ENCODE measurements at places on chromosomes 2 and 18.

GRCh38 chr2:238139196-238140039 lies 950 bp downstream of the KLHL30 start:
- peak; percentile 39 for DNase-seq

- DNase-seq: no peak
Measured at GRCh38 chr18:75554644-75555185, 127.2 kb upstream of the SMIM21 start.

- DNase-seq: no peak
Measured at GRCh38 chr18:68979737-68980136, 181.9 kb downstream of the CCDC102B start.

GRCh38 chr2:7033136-7033960 lies 116.1 kb downstream of the RNF144A start:
- DNase-seq: no peak

- DNase-seq: peak; percentile 58
Measured at GRCh38 chr2:215680605-215681598, 245.0 kb upstream of the FN1 start.

- DNase-seq: no peak
Measured at GRCh38 chr2:63249161-63249560, 198.5 kb downstream of the OTX1 start.

DNA sequence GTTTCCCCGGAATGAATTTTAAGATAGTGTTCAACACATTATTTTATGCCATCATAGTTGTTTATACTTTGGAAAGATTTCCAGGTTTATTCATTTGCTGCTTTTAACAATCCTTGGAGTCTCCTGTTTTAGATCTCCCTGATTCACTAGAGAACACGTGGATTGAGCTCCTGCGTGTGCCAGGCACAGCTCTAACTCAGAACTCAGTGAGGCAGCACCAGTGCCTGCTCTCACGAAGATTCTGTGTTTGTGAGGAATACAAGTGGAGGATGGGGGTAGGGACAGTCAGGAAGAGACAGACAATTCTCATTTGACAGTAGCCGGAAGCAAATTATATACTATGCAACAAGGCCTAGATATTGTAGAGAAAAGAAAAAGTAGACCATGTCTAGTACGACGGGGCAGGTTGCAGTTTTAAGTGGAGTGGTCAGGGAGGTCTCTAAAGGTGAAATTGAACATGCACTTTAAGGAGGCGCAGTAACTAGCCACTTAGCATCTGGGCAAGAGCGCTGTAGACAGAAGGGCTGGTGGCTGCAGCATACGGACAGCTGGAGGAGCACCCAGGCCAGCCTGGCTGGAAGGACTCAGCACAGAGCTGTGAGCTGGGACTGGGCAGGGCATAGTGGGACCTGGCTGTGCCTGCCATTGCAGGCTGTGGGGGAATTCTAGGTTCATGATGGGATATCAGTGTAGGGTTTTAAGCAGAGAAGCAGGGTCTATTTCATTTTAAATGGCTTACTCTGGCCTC lies 24.3 kb downstream of the RNF144A start:
- no peak for DNase-seq

GRCh38 chr2:100953406-100954043 lies 48.6 kb upstream of the RPL31 start:
- DNase-seq: no peak
